ENCODE measurements at places on chromosomes 13 and 19.

- no peak for DNase-seq
Measured at GRCh38 chr13:40197936-40198595, 468.4 kb downstream of the FOXO1 start.

DNA sequence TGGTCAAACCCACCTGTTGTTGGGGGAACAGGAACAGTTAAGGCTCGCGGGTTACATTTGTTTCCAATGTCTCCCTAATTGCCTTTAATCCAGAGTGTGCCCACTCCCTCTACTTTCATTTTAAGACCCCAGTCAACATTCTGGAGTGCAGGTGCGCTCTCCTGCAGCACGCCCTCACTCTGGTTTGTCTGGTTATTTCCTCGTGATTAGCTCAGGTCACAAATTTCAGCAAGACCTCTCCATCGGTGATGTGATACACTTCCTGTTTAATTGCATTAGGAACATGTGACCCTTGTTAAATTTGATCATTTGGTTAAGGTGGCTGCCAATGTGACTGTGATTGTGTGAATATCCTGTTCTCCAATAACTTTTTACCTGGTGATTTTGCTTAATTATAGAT is 53.0 kb downstream of the TEX29 start:
- no peak for DNase-seq

DNA sequence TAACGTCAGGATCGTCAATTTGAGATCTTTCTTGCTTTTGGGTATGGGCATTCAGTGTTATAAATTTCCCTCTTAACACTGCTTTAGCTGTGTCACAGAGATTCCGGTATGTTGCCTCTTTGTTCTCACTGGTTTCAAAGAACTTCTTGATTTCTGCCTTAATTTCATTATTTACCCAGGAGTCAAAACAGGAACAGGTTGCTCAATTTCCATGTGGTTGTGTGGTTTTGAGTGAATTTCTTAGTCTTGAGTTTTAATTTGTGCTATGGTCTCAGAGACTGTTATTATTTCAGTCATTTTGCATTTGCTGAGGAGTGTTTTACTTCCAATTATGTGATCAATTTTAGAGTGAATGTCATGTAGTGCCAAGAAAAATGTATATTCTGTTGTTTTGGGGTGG is 153.1 kb downstream of the PCDH17 start:
- no peak for DNase-seq

DNA sequence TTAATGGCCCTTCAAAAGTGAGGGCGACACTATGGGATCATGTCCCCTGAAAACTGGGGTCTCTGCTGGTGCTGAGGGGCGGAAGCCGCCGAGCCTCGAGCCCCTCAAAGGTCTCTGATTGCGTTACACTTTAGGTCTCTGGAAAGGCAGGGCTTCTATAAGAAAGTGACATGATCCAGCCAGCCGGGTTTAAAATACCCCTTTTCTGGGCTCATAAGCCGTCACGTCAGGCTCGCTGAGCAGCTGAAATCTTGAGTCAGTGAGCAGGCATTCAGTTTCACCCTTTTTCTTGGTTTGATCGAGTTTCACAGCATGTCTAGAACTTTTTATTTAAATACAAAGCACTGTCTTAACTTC is 600 bp upstream of the HMGB1 start:
- DNase-seq = no peak

- no peak for DNase-seq
Measured at GRCh38 chr19:27872370-27872769, 1340.6 kb downstream of the UQCRFS1 start.
